ENCODE measurements at places on chromosomes 11 and 22.

DNA sequence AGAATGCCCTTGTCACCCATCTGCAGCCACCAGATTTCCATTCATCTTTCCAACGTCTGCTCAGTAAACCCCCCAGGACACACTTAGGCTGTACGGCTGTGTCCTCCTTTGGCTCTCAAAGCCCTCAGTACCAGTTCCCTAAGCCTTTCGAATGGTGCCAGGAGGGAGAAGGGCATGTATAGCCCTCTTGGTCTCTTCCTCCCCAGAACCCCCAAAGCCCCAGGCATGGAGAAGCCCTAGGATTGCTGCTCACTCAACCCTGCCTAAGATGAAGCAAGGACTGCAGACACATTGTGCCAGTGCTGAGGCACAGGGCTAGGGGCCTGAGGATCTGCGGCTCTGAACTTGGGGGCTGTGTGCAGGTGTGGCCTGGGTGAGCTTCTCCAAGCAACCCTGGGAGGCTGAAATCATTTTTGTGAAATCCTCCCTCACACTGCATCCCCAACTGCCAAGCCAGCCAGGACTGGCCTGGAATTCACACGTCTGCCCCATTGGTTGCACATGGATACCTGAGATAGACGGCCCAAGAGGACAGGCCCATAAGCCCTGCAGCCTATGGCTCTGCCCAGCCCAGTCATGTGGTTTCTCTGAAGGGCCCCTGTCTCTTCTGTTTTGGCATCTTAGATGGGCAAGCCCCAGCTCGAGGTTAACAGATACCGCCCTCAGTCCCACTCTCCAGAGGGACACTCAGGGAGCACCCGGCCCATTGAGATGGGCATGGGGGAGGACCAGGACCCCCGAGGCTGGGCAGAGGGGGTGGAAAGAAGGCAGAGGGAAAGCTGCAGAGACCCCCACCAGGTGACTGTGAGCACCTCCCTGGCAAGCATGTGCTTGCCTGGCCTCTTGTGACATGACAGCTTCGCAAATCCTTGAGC is 34.0 kb downstream of the KCNQ1OT1 start:
- no peak for DNase-seq

GRCh38 chr11:34053161-34053686 is 1.7 kb downstream of the CAPRIN1 start:
- DNase-seq: peak; percentile 61

DNA sequence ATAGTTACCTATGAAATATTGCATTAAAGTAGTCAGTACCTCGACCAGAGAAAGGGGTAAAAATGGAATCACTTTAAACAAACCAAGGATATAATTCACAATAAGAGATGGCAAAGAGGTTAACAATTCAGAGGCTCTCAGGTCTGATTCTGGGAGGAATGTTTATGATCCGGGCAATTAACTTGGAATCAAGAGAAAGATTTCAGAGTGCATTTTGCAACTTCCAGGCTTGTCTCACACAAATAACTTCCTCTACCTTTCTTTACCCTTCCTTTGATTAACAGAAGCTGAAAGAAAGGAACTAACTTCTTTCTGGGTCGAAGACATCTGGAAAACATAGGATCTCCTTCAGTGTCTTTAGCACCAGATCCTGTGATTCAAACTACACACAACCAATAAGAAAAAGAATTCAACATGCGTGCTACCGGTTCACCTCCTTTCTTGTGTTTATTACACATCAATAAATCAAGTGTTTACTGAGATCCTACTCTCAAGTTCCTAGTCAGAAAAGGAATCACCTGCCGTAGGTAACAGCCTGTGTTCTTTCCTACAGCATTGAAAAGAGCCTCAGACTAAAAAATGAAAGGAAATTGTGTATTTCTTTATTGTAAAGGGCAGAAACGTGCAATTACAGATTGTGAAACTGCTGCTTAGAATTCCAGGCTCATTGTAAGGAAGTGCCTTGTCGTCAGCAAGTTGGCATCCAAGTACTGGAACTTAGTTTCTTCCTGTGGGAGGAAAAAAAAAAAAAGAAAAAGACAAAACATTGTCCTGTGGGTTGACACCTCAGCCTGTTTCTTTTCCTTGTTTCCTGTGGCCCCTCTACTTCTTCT is 29.5 kb downstream of the CARD18 start:
- no peak for DNase-seq

- DNase-seq: no peak
Observed at GRCh38 chr22:31892080-31892433, 52.3 kb upstream of the YWHAH start.

DNA sequence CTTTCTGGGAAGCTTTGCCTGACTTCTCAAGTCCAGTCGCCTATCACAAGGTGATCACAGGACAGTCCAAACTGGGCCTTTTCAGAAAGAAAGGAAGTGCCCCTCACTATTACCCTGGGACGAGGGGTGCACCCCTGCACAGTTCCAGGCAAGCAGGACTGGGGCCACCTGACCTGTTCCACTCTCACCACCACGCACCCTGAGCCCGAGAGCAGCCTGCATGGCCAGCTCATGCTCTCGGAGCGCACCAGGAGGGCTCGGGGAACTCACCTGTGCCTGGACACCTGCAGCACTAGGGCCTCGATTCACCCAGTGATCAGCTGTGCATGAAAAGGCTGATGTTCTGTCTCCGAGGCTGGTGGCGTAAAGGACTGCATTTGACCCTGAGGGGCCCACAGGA is 12.8 kb upstream of the FGF4 start:
- DNase-seq: no peak

DNA sequence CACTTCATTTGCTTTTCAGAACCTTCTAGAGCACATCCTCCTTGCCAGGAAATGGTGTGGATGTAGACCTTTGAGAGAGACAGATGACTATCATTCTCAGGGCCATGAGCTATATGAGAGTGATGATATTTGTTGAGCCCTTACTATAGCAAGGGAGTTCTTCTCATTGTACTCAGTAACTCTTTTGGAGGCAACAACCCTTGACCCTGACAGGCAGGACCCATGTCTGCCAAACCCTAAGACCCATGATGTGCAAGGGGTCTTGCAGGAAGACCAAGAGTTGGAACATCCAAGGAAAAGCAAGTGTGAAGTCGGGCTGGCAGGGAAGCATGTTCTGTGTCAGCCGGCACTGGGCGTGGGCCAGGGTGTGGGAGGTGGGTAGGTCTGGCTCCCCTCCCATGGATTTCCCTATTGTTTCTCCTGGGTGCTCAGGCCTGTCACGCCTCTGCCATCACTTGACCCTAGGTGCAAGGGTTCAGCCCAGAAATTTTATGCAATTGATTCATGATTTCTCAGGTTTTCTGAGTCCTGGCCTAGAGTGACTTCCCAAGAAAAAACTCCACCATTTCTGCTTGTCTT is 1.2 kb downstream of the FOLR3 start:
- no peak for DNase-seq

DNA sequence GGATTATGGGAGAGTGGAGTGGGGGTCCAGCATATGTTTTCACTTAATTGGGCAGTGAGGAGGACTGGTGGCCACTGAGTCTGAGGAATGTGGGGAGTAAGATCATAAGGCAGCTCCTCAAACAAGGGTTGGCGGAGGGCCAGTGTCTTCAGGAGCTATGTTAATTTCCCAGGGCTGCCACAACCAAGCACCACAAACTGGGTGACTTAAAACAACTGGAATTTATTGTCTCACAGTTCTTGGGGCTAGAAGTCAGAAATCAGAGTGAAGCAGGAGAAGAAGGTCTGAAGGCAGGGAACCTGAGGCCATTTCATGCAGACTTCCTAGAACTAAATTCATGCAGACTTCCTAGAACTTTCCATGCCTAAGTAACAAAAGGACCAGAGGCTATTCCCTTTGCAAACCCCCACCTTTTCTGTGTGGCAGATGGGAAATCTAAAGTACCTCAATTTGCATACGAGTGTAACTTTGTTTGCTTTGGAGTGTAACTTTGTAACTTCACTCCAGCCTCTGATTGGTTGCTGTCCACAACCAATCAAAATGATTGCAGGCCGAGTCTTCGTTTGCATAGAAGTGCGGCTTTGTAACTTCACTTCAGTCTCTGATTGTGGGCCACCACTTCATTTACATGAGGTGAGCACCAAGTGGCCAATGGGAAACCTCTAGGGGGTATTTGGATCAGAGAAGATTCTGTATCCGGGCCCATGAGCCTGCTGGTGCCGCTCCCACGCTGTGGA is 50.5 kb upstream of the ZBED5 start:
- no peak for DNase-seq

DNA sequence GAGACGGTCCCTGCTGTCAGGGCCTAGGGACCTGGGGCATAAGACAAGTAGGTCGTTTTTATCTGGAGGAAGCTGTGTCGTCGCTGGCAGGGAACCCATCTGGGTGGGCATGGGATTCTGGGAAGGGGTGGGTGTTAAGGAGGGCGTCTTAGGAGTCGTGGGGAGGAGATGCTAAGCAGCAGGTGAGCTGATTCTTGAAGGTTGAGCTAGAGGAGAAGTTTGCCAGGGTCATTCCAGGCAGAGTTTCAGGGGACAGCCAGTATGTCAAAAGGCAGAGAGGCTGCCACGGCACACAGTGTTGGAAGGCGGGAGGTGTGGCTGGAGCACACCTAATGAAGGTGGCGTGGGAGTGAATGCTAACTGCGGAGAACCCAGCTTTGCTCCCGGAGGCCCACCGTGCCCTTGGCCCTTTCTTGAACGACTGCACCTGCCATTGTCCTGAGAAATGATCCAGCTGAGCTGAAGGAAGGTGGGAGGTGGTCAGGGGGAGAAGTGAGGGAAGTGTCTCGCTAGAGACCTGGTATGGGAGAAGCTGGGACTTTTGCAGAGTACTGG is 1.3 kb downstream of the FAM118A start:
- DNase-seq: no peak

DNA sequence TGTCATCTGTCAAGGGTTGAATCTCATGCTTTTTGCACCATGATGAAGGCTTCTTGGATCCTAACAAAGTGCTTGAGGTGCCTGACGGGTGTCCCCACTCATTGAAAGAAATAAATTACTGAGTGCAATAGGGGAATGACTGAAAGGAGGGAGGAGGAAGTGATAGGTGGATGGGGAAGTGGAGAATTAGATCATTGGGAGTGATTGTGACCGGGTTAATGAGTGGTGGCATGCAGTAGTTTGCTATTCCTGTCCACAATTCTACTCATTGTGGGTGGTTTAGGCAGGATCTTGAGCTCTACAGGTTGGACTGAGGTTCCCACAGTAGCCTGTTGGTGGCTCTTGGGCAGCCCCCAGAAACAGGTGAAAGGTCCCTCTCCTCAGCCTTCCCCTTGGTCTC is 44.3 kb downstream of the THAP12 start:
- DNase-seq: no peak

- DNase-seq: no peak
Observed at GRCh38 chr11:38553148-38553547, 1955.1 kb upstream of the RAG2 start.

GRCh38 chr11:113182288-113182687 is 132.1 kb upstream of the TTC12 start:
- no peak for DNase-seq

GRCh38 chr22:45645526-45646414 is 25.9 kb upstream of the ATXN10 start:
- DNase-seq: peak; percentile 86

- DNase-seq: no peak
Observed at GRCh38 chr11:69870766-69871165, 51.5 kb upstream of the FGF3 start.

- no peak for DNase-seq
Observed at GRCh38 chr11:13118194-13118593, 109.1 kb downstream of the RASSF10 start.

DNA sequence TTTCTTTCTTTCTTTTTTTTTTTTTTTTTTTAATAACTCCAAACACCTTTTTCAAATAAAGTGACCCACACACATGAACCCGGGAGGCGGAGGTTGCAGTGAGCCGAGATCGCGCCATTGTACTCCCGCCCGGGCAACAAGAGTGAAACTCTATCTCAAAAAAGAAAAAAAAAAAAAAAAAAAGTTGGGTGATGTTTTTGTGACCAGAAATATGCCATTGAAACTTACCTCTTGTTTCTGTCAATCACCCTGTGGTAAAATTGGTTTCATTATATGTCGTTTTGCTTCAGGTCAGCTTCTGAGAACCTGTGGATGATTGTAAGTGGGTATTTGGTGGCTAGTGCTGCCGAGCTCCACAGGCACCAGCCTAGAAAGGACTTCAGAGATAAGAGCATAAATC is 238.8 kb downstream of the TBC1D22A start:
- DNase-seq: no peak

DNA sequence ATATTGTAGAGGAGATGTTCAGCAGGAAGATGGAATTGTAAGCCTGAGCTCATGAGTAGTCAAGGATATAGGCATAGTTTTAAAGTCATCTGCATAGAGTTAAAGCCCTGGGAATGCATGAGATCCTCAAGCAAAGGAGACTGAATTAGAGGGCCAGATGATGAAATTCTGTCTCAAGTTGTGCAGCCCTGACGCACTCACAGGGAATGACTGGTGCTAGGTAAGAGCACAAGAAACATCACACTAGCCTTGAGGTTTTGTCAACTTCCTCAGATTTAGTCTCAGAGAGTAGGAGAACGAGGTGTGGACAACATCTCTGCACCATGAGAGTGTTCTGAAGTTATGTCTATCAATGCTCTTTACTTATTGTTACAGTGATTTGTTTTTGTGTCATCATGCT is 5.8 kb downstream of the RAB38 start:
- DNase-seq: no peak

- DNase-seq: no peak
Observed at GRCh38 chr11:112013497-112014164, 11.6 kb upstream of the DLAT start.

GRCh38 chr22:29484642-29485041 is 4.6 kb downstream of the NEFH start:
- DNase-seq: no peak

DNA sequence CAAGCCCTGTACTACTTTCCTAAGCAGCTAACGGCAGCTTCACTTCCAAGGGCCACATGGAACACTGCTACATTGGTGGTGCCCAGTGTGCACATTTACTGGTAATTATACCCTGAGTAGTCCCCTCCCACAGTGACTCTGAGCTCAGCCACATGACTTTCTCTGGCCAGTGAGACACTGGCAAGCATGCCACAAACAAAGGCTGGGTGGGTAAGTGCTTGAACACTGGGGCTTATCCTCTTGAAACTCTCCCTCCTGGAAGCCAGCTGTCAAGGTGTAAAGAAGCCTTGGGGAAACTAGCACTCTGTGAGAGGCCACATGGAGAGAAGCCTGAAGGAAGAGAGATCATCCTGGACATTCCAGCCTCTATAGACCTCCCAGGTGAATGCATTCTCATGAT is 54.4 kb upstream of the DRD2 start:
- no peak for DNase-seq

DNA sequence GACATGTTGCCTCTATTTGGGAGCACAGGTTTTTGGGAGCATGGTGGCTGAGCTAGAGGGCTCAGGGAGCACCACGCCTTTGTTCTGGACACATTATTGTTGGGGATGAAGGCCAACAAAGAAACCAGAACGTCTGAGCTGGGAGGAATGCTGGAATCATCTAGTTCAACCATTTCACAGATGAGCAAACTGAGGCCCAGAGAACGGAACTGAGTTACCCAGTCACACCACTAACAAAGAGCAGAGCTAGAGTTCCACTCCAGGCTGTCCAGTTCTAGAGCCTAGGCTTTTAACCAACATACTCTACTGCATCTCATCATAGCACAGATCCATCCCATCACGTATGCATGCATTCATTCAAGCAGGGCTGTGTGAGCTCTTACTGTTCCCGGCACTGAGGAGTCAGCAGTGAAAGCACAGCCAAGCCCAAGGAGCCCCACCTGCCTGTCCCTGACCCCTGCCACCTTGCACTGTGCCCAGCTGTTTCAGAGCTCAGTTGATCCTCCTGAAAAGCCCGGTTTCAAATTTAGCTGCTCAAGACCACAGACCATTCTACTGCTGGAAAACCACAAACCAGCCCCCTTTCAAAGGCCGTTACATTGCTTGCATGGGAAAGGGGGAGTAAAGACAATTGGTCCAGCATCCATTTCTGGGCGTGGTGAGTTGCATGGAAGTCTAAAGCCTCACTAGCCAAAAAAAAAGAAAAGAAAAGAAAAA is 16.9 kb upstream of the TCF20 start:
- no peak for DNase-seq
